Activated T-cell treated with anti-CD3 and anti-CD28 coated beads for 48 hours (primary cell): ENCODE measurements at places on chromosomes 3 and 15.

DNA sequence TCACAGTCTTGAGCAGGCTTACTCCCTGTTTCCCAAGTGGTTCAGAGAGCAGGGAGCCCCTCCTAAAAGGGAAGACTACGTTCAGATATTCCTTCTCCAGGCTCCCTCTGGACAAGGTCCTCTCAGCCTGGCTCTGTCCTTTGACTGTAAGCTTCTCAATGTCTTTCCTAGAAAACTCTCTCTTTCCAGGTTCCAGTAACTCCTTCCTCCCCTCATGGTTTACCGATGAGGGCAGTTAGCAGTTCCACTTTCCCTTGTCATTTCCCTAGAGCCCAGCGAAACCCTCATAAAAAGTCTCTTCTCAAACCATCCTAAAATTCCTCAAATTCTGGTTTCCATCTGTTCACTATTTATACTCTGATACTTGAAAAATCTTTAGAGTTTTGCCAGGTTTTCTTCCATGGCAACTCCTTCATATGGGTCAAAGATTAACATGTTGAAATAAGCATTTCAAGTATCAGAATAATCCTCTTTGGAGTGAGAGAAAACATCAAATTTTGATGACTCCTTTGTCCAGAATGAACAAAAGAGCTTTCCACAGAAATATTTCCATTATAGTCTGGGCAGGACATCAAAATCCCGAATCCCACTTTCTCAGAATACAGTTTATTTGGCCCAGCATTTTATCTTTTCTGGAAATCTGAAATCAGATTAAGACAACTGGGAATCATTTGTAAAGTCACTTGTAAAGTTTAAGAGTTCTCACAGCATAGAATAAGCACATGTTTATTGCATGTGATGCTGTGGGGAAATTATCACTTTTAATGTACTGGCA is 599.4 kb downstream of the UNC13C start:
- no peak for DNase-seq

DNA sequence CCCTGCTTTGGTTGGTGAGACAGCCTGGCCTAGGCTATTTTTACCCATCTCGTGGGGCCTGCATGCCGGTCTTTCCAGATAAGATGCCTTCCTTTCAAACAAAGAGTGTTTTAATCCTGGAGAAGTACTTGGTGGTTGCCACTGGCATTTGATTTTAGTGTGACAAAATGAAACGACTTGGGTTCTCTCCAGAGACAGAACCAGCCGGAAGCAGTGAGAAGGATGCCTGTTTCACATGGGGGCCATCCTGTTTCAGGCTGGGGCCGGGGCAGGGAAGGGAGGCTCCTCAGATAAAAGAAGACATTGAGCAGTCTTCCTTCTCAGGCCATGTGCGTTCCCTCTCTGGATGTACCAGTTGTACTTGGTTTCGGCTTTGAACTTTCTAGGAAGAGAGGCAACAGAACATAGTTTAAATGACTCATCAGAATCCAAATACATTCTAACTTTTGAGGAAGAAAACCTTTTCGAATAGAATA is 74.9 kb downstream of the TOP2B start:
- DNase-seq = no peak

- peak; percentile 27 for DNase-seq
Observed at GRCh38 chr15:63504979-63505841, 817 bp downstream of the USP3 start.

DNA sequence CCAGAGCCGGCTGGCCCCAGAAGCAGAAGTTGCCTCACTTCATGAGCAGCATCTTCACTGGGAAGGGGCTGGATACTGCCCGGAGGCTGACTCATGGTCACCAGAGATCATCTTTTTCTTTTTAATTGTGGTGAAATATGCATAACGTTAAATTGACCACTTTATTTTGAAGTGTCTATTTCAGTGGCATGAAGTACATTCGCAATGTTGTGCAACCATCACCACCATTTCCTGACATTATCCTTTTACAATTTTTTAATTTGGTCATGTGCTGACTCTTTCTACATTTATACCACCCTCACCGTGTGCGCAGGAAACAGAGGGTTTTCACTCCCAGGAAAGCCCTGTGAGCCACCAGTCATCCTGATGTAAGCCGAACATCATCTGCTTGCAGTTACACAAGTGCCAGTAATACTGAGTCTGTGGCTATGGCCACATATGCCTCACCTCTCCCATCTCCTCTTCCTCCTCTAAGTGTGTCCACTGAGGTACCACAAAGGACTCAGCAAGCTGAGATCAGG is 51.6 kb upstream of the ABHD17C start:
- no peak for DNase-seq

- no peak for DNase-seq
Observed at GRCh38 chr3:25820816-25821486, 31.1 kb downstream of the OXSM start.

DNA sequence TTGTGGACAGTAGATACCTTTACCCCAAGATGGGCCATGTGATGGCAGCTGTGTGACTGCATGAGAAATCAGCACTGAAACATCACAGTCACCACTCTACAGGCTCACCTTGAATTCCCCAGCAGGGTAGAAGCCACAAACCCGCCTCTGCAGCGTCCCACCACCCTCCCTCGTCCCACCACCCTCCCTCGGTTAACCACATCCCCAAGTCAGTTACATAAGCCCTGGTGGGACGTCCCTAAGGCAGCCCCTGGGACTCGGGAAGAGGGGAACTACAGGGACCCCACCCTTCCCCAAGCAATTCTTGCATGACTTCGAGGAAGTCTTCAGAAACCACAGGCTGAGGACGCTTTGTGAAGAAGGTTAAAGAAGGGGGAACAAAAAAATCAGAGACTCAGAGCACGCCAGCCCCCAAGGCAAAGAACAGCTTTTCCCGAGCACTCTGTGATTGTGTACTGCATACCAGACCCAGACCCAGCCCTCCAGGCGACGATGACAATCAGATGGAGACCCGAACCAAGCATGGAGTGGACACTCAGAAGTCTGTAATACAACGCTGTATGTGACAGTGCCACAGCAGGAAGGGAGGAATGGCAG is 60.5 kb downstream of the SH3BP5 start:
- DNase-seq = peak; percentile 56

GRCh38 chr15:64571857-64572291 is 111.5 kb downstream of the ZNF609 start:
- no peak for DNase-seq

DNA sequence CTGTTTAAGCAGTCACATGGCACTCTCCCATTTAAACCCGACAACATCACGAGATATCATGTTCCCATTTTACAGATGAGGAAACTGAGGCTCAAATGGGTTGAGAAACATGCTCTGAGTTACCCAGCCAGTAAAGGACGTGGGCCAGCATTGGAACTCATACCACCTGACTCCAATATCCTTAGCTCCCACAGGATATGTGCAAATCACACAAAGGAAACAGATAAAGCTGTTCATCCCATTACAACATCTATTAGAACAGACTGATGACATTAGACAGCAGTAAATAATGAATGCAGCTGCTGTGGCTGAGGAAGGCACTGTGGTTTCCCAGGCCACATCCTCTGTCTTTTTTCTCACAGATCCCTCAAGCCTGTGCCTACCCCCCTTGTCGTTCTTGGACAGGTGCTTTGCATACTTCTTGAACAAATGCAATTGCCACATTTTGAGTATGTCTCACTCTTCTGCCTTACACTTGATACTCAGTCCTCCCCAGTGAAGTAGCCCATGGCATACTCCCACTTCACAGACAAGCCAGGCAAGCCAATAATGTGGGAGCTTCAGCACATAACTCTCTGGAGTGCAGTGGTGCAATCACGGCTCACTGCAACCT is 17.7 kb downstream of the FRMD4B start:
- DNase-seq = no peak

DNA sequence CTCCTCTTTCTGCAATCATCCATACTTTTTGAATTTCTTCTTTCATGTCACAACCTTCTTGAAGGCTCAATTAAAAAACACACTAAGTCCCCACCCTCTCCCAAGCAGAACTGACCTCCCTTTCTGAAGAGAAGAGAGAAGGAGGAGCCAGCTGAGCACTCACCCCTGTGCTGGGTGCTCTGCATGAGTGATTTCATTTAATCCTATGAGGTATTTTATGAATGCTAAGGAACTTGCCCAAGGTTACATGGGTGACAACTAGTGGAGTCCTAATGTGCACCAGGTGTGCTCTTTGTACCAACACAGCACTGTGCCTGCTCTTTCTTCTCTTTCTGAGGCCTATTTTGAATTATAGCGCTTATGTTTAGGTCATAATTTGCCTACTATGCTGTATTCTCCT is 135.6 kb downstream of the DUT start:
- no peak for DNase-seq

DNA sequence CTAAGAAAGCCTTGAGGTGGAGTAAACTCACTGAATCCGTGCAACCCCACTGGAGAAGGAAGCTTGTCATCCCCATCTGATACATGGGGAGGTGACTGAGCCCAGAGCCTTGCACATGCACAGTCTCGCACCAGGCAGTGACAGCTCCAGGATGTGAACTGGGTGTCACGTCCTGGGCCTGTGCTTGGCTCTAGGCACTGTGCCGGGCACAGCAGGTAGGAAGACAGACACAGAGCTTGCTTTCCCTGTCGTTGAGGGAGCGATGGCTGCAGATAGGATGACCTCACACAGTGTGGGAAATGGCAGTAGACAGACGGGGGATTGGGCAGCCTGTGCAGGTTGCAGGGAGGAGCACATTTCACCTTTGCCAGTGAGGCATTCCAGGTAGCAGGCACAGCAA is 12.2 kb upstream of the ATP2B2 start:
- no peak for DNase-seq

DNA sequence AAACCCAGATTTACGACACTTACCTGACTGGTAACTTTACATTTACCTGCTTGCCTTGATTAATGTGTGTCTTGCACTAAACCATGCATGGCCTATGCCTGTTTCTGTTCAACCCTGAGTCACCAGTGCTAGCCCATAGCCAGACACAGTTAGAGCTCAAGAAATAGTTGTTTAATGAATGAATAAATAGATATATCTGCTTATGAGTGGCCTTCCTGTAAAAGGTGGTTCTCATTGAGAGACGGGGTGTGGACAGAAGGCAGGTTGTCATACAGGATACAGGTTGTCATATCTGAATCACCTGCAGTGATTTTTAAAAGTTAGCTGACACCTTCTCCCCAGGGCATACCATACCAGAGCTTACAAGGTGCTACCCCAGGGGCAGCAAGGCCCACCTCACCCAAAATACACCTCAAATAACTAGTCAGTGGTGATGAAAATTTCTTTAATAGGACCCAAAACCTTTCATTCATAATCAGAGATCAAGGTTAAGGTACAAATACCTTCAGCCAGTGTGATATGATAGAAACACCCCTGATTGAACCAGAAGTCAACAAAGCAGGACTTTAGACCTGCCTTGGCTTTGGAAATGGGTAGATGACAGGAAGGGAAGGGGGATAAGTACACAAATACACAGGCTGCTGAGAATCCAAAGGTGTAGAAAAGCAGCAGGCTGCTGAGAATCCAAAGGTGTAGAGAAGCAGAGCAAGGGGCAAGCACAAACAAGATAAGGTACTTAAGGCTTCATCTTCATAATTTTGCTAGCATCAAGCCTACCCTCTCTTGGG is 45.4 kb upstream of the TSC22D2 start:
- DNase-seq = no peak

DNA sequence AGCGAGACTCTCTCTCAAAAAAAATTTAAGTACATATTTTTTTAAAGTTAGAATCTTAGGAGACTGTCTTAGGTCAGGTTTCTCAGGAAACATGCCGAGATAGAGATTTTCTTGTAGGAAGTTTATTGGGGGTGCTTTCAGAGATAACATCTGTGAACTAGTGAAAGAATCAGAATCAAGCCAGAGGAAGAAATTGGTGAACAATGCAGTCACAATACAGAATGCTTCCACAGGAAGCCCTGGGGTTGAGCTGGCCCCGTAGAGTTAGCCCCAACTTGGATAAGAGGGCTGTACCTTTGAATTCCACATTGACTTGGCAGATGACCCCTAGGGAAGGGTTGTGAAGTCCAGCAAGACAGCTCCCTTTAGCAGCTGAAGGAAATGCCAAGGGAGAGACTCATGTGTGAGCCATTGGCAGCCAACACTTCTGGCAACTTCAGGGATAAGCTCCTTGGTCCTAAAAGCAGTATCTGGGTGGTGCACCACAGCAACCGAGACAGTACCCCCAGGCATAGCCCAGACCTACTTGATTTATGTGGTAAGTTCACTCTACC is 7.1 kb upstream of the PLCB2 start:
- DNase-seq = no peak

DNA sequence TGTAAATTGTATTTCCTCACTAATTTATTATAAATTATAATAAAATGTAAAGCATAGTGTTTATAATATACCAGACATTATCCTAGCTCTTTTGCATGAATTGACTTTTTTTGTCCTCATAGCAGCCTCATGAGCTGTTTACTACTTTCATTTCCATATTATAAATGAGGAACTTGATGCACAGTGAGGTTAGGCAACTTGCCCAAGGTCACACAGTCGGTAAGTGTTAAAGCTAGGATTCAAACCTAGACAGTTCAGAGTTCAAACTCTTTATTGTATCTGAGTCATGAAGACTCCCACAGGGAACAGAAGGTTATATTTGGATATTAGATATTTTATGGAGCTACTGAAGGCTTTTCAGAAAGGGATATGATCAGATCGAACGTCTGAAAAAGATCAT is 322.2 kb upstream of the SATB1 start:
- no peak for DNase-seq

DNA sequence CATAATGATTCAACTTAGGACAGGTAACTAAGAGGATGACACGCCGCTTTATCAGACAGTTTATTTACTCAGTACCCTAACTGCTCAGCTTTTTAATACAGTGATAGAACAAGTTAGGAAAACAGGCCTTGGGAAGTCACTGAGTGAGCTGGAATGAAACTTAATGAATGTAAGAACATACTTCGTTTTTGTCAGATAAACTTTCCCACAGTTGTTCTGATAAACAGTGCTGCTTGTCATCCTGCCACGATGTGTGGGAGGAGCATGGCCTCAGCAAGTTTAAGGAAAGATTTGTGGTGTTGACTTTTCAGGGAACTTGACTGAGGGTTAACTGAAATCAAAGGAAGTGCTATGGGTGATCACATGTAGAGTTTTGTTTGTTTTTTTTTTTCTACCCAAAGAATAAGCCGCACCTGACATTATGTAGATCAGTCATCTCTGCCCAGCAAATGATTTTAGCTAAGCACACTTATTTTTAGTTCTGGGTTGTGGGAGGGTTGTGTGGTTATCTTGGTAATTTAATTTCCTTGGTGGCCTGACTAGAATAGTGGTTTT is 5.6 kb upstream of the P2RY14 start:
- DNase-seq = no peak

- no peak for DNase-seq
Observed at GRCh38 chr3:175457301-175457700, 598.2 kb downstream of the NAALADL2 start.
